H4 (cell line): ENCODE measurements at places on chromosomes 1 and 21.

DNA sequence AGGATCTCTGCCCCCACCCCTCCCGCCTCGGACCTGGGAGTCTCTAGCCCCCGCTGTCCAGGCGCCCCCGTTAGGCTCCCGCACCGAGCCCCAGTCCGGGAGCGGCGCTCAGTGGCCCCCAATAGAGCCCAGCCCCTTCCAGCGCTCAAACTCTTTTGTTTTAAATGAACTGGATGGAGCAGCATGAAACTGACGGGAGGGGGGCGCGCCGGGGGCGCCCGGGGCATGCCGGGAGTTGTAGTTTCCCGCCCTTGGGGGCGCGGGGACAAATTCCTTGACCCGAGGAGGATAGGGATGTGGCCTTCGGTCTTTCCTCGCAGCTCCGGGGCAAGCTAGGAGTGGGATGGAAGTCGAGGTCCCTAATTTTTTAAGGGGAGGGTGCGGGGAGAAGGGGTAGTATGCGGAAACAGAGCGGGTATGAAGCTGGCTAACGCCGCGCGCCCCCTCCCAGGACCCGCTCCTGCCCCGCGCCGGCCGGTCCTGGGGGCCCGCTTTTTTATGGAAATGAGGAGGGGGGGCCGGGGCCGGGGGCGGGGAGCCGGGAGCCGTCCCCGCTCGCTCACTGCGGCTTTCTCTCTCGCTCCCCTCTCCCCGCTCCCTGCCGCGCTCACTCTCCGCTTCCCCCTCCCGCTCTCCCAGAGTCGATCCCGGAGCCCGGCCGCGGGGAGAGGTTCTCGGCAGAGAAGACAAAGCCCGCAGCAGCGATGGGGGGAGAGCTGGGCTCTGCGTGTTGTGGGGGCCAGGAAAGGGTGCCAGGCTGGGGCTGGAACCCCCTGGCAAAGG is at the start of gene MEX3A:
Gene MEX3A (minus strand): TSS at position 157 of the 783 bp plus-strand sequence. CDS start 467 bp downstream, outside the sequence.
- peak; percentile 42 for DNase-seq

- no peak for DNase-seq
These were observed 58.4 kb downstream of the SAMSN1 start for GRCh38 chr21:14487490-14488432.

DNA sequence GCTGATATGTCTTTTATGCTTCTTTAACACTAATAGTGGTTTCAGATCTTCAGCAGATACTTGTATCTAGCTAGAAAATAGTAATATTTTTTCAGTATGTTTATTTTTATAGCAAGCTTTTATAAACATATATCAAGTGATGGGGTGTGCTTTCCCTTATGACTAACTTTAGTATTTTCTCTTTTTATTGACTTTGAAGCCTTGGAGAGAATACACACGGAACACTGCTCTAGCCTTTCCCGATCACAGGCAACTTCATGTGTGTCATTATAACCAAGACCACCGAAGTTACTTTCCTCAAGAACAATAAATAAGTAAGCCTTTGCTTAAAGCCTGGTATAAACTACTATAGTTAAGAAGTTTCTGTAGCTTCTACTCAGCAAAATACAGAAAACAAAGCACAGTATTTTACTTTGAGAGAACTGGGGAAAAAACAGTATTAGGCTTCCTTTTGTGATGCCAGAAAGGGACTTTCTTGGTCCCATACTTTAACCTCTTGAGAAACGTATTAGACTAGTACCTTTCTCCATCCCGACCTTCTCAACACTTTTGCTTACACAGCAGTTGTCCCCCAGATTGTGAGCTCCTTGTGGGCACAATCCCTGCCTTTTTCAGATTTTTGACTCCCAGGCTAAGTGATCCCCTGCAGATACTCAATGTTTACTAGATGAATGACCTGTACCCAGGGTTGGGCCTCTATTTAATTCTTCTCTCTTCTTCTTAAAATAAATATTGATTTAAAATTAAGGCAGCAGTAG is 3.3 kb downstream of the ADSS2 start:
- DNase-seq: no peak

GRCh38 chr1:73218995-73219546 is 936.7 kb upstream of the NEGR1 start:
- no peak for DNase-seq

DNA sequence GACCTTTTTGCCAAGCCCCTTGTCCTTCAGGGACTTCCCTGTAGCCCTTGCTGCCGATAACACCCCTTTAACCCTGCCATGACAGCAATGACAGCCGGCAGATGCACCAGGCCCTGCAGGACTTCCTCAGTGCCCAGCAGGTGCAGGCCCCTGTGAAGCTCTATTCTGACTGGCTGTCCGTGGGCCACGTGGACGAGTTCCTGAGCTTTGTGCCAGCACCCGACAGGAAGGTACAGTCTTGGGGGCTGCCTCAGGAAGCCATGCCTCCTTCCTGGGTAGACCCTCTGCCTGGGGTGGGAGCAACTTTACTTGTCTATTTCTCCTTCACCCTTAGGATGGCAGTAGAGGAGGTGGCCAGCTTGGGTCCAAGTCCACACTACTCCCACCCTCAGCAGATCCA is 16.1 kb upstream of the PADI6 start:
- no peak for DNase-seq

DNA sequence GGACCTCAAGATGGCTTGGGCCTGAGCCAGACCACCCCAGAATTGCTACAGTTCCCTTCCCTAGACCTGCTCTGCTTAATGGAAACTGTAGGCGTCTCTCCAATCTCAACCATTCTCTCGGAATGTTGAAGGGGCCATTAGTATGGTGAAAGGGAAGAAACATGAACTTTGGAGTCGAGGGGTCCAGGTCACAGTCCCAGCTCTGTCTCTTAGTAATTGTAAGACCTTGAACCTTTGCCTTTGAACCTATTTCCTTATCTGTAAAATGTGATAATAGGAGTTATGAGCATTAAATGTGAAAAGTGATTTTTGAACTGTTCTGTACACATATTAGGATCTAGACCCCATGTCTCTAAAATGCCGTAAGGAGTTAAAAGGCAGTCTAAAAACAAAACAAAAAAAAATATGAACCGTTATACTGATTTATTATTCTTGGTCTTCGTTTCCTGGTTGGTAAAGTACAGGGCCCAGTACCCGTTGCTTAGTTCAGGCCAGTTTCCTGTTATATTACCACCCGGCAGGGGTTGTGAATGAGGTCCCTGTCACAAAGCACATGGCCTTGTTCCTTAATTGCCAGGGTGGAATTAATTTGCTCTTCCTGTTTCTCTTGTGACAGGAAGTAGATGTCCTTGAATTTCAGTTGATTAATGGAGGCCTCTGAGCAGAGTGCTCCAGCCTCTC is 42.3 kb downstream of the TCEANC2 start:
- no peak for DNase-seq

DNA sequence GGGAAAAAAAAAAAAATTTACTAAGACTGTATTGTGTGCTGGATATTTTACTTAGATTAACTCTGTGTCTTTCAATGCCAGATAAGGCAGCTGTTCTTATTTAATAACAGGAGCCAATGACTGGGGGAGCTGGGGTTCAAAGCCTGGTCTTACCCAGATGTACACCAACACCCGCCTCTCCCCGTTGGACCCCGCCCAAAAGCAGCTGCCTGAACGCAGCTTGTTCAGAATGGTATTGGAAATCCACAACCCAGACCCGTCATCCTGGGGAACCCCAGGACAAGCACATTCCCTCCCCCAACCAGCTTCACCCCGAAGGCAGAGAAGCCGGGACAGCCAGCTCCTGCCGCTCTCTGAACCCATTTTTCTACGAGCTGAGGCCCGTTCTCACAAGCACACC is 113.6 kb upstream of the TMPRSS2 start:
- DNase-seq: no peak

GRCh38 chr1:214857716-214858115 is 224.8 kb upstream of the KCNK2 start:
- peak; percentile 66 for DNase-seq

GRCh38 chr1:234111458-234112142 is 207.1 kb downstream of the SLC35F3 start:
- peak; percentile 66 for DNase-seq

DNA sequence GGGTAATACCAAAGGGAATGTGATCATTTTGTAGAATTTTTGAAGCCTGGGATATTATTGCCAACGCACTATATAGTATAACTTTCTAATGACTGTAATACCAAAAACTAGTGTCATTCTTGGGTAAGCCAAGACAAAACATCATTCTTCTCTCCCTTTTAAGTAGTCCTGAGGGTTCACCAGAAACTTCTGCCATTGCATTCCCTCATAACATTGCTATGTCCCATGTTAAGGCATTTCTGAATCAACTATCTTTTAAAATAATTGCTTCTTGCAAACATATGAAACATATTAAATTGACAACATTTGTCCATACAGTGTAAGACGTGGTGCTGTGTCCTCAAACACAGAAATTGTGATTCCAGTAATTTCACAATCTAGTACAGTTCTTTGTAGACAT is 29.9 kb upstream of the C1orf21 start:
- DNase-seq: no peak

DNA sequence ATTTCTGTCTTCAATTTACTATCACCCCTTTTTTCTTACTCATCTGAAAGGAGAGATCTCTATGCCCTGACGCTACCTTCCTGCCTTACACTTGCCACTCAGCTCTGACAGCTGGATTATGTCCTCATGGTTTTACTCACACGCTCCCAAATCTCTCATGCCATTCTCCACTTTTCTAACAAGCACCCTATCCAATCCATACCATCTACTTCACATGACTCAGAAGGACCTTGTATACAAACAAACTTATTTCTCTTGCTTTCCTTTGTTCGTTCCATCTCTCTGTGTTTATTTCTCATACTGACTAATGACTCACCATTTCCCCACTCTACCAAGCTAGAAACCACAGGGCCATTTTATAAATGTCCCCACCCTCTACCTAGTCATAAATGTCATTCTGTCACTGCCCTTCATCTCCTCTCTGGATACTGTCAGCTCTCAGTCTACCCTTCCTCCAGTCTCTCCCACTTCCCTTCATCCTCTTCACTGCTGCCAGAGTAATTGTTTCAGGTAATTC is 87.3 kb downstream of the USP24 start:
- DNase-seq: peak; percentile 98
